ENCODE measurements at places on chromosomes 16 and 17. TPM values are rescaled to one million over a fixed set of nuclear protein-coding genes. Genes with fewer than 3 reads are reported as not detected.
A peak's percentile ranks its signal among the peaks of the same experiment; 100 is the strongest.

DYNLRB2 gene
- total RNA-seq = not detected

DNA sequence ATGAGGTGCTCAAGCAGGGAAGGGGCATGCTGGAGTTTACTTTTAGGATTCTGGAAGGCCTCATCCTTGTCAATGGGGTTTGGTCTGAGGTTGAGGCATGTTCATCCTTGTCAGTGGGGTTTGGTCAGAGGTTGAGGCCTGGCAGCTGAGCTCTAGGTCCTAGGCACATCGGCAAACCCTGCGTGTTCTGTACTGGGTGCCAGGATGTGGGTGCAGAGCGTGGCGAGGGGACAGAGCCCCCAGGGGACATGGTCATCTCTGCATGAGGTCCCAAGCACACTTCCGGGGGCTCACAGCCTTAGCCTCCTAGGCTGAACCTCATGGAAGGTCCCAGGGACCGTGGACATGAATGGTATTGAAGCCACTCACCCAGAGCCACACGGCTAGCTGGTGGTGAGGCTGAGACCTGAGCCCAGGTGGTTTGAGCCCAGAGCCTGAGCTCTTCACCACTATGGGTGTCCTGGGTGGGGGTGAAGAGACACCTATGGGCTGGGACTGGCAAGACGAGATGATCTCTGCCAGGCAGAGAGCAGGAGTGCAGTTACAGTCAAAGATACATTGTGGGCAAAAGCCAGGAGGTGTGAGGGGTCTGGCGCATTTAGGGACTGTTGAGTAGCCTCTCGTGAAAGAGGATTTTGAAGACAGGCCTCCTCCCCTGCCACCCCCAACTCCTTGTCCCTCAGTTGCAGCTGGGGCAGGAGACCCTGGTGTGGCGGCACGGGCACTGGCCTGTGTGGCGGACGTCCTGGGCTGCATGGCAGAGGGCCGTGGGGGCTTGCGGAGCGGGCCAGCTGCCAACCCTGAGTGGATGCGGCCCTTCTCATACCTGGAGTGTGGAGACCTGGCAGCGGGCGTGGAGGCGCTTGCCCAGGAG is 19.3 kb downstream of the FCSK start:
- no peaks in the 10 kb centered on the region for H3K27me3 ChIP-seq
- no peak for DNase-seq
- peaks cover 52% of the 10 kb centered on the region for H3K36me3 ChIP-seq
- H3K27ac ChIP-seq = no peak overlapping the region

DNA sequence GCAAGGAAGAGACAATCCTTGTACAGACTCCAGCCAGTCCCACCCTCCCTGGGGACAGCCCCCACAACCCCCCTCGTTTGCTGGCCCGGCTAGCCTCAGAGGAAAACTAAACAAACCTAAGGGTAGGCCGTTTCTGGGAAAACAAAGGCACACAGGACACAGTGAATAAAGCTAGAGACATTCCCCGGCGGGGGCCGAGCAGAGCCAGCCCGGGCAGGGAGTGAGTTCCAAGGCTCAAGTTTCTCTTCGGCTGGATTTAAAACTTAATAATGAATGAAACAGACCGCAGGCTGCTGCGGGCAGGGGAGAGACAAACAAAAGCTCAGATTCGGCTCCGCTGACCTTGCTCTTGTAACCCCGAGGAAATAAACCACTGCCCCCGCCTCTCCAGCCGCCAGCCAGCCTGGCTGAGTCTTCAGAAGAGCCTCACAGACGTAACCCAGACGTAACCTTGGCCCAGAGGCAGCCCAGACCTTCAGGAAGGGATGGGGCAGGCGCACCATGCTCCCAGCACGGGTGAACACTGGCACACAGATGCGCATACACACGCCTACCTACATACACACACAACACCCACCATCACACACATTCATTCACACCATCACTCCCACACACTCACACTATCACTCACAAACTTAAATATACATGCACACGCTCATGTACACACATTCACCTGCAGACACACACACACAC is 216.0 kb downstream of the ZNF423 start:
- no peaks in the 10 kb centered on the region for H3K27me3 ChIP-seq
- peak overlapping the region; percentile 9 for H3K27ac ChIP-seq
- DNase-seq = no peak
- no peaks in the 10 kb centered on the region for H3K36me3 ChIP-seq
- no peaks in the 10 kb centered on the region for H3K4me1 ChIP-seq

DNA sequence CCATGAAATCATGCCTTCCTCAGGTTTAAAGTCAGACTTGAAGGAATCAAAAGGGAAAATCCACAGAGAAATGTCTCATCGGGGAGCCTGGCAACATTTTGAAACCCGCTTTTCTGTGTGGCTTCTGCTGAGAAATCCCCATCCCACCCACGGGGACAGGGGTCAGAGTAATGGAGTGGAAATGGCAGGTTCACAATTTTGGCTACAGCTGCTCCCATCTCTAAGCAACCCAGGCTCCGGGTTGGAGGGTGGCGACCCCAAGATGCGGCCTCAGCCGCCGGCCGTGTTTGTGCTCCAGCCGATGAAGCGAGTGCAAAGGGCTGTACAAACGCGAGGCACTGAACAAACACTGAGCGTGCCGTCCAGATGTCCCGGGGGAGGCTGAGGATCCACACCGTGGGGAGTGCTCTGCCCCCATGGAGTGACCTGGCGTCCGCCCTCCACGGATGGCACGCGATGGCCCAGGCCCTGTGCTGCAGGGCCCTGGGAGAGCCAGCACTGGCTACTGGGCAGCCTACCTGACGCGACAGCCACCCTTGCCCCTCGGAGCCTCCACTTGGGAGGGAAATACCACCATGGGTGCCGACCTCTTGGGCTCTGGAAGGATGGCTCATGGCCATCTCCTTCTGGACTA is 22.2 kb downstream of the SLC43A2 start:
- H3K27ac ChIP-seq = peak overlapping the region; percentile 8
- no peaks in the 10 kb centered on the region for H3K36me3 ChIP-seq
- H3K4me1 ChIP-seq = peaks cover 8% of the 10 kb centered on the region
- no peaks in the 10 kb centered on the region for H3K27me3 ChIP-seq
- no peak overlapping the region for H3K4me3 ChIP-seq

ABCA6 gene
- total RNA-seq = 56.3 TPM

DNA sequence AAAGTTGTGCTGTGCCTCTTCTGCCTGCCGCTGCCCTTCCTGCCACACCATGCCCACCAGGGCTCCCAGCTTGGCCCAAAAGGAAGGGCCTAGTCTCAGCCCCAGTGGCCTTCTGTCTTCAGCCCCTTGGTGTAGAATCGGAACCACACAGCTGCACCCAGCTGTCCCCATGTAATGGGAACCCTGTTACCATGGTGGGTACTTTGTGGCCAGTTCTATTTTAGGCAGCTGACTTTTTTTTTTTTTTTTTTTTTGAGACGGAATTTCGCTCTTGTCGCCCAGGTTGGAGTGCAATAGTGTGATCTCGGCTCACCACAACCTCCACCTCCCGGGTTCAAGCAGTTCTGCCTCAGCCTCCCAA is 163.3 kb upstream of the GSE1 start:
- no peak overlapping the region for H3K27ac ChIP-seq
- peaks cover 22% of the 10 kb centered on the region for H3K4me1 ChIP-seq

DNA sequence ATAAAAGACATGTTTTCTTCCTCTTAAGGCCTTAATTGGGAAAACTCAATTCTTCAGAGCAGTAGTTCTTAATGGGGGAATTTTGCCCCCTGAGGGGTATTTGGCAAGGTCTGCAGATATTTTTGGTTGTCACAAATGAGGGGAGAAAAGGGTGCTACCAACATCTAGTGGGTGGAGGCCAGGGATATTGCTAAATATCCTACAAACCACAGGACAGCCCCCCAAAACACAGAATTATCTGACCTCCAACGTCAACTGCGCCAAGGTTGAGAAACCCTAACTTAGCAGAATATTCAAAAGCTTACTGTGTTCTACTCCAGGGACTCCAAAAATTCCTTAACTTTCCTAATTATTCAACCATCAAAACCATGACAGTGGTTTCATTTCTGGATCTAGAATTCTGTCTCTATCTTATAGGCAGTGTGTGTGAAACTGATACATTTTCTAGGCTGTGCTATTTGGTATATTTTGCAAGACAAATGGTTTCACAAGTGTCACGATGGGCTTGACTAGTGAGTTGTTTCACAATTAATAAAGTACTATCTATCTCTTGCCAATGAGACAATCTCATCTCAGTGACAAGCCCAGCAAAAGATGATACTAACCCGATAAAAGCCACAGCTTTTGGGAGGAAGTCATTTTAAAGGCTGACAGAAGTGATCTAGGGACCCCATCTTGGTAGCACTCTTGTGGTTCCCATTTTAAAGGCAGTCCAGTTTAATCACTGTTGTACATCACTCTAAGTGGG is 14.7 kb downstream of the TXNDC11 start:
- no peak for DNase-seq
- H3K4me3 ChIP-seq = no peak overlapping the region
- H3K4me1 ChIP-seq = no peaks in the 10 kb centered on the region
- no peaks in the 10 kb centered on the region for H3K27me3 ChIP-seq
- no peak overlapping the region for H3K27ac ChIP-seq
- no peaks in the 10 kb centered on the region for H3K36me3 ChIP-seq

GRCh38 chr17:14461227-14461548 is 160.3 kb downstream of the HS3ST3B1 start:
- H3K27ac ChIP-seq = no peak overlapping the region
- H3K4me1 ChIP-seq = no peaks in the 10 kb centered on the region
- DNase-seq = no peak
- no peaks in the 10 kb centered on the region for H3K36me3 ChIP-seq
- no peak overlapping the region for H3K4me3 ChIP-seq

HSD17B2 gene
- total RNA-seq = 173 TPM

GRCh38 chr16:3983081-3983520 is 102.6 kb upstream of the CREBBP start:
- peaks cover 9% of the 10 kb centered on the region for H3K4me1 ChIP-seq
- no peaks in the 10 kb centered on the region for H3K27me3 ChIP-seq
- peak; percentile 83 for DNase-seq

CHST5 gene
- total RNA-seq = 89.0 TPM

DNA sequence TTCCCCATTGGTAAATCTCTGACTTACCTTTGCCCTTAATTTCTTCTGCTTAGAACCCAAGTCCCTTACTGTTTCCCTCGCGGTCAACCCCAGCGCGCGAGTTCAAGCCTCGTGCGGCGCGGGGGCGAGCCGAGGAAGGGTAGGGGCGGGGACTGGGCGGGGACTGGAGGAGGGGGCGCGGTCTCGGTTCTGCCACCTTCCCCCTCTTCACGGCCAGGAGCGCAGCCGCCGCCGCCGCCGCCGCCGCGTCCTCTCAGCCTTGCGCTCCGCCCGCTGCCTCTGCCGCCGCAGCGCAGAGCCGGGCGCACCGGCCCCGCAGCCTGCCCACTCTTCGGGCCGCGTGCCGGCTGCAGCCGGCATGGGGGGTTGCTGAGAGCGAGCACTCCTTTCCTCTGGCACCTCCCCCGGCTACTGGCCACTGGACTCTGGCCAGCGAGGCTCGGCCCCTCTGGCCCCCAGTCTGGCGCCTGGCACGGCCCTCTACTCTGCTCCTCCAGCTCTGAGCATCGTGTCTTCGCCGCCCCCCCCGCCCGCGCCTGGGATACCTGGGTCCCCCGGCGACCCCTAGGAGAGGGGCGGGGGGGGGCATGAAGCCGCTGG is at the start of gene RAPGEFL1:
Gene RAPGEFL1, plus strand, starts transcription at position 196 of the 600 bp plus-strand sequence. Its CDS starts 392 bp downstream, at position 588.
- H3K4me3 ChIP-seq = peak within 1 kb of the TSS; percentile 74
- H3K27me3 ChIP-seq = no peaks in the 10 kb centered on the region

KRT17 gene
- not detected for total RNA-seq

DNA sequence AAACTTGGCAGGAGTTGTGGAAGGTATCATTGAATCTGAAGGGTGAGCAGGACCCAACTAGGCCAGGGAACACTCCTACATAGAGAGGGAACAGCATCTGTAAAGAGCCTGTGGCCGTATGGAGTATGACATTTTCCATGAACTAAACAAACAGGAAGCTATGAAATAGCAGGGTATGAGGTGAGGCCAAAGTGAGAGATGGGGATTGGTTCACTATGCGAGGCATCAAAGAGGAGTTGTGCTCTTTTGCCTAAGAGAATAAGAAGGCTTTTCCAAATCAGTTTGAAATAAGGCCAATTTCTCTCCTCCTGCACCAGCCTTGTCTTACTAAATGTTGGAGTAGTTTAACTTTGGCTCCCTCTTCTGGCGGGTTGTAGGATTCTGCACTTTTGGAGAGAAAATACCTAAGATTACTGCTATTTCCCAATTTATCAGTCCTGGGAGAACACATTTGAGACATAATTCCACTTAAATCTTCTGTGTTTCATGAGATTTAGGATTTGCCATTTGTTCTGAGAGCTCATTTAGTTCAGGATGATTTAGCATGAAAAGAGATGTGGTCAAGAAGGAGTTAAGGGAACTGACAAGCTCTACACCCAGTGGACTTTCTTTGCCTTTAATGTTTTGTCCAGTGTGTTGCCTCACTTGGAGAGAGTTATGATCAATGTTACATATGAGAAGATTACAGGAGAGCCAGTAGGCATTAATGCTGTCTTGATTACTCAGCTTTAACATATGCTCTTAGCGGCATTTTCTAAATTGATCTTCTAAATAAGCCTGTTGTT is 55.4 kb downstream of the TNRC6C start:
- no peaks in the 10 kb centered on the region for H3K27me3 ChIP-seq
- H3K4me1 ChIP-seq = no peaks in the 10 kb centered on the region
- no peak overlapping the region for H3K27ac ChIP-seq
- DNase-seq = peak; percentile 77
- no peaks in the 10 kb centered on the region for H3K36me3 ChIP-seq

GRCh38 chr16:81676066-81676882 is 102.8 kb upstream of the PLCG2 start:
- H3K36me3 ChIP-seq = no peaks in the 10 kb centered on the region
- no peak overlapping the region for H3K27ac ChIP-seq
- no peak for DNase-seq
- H3K27me3 ChIP-seq = no peaks in the 10 kb centered on the region

DNA sequence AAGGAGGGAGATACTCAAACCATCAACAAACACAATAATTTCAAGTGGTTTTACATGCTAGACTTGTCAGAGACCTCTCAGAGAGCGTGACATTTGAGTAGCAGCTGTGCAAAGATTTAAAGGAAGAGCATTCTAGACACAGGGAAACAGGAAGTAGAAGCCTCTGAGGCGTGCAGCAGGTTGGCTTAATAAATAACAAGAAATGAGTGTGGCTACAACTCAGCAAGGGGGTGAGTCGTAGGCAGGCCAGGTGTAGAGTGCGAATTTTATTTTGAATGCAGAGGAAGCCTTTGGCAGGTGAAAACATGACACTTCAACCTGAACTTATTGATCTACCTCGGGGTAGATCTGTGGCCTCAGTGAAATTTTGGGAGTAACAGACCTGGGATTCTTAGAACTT is 73.2 kb upstream of the MRTFB start:
- H3K4me1 ChIP-seq = no peaks in the 10 kb centered on the region
- no peak overlapping the region for H3K27ac ChIP-seq
- no peaks in the 10 kb centered on the region for H3K27me3 ChIP-seq
- no peaks in the 10 kb centered on the region for H3K36me3 ChIP-seq

IKZF3 gene
- total RNA-seq = 5.4 TPM

SDF2 gene
- 52.2 TPM for total RNA-seq

- no peak for DNase-seq
- no peaks in the 10 kb centered on the region for H3K27me3 ChIP-seq
- H3K36me3 ChIP-seq = no peaks in the 10 kb centered on the region
Measured at GRCh38 chr16:62969711-62970318, 933.6 kb upstream of the CDH8 start.

- no peaks in the 10 kb centered on the region for H3K36me3 ChIP-seq
- H3K27ac ChIP-seq = no peak overlapping the region
- no peaks in the 10 kb centered on the region for H3K27me3 ChIP-seq
- no peak for DNase-seq
- no peak overlapping the region for H3K4me3 ChIP-seq
- H3K4me1 ChIP-seq = no peaks in the 10 kb centered on the region
Measured at GRCh38 chr16:64196444-64196843, 925.4 kb downstream of the CDH11 start.

GRCh38 chr16:50276801-50277555 is 10.6 kb downstream of the ADCY7 start:
- no peaks in the 10 kb centered on the region for H3K27me3 ChIP-seq
- H3K4me3 ChIP-seq = no peak overlapping the region
- no peaks in the 10 kb centered on the region for H3K36me3 ChIP-seq
- peak overlapping the region; percentile 29 for H3K27ac ChIP-seq
